T-cell (primary cell): ENCODE measurements at places on chromosomes 5 and 9. TPM values are rescaled to one million over a fixed set of nuclear protein-coding genes. Genes with fewer than 3 reads are reported as not detected.

The WNT8A gene
- total RNA-seq: not detected

The TNFSF15 gene
- total RNA-seq: not detected

The ANXA2R gene
- total RNA-seq: 53.1 TPM

The MTX3 gene
- total RNA-seq: 21.0 TPM

The PCSK5 gene
- 24.1 TPM for total RNA-seq

The RASEF gene
- not detected for total RNA-seq

The CDX1 gene
- total RNA-seq: not detected

The SVEP1 gene
- 0.12 TPM for total RNA-seq

The CTSV gene
- 0.23 TPM for total RNA-seq
